Activated naive CD8-positive, alpha-beta T cell treated with anti-CD3 and anti-CD28 coated beads for 36 hours (primary cell): ENCODE measurements at places on chromosomes 5 and 9. TPM values are rescaled to one million over a fixed set of nuclear protein-coding genes. Genes with fewer than 3 reads are reported as not detected.

The SNCAIP gene
- not detected for total RNA-seq

The SLC34A1 gene
- not detected for total RNA-seq

The WDR38 gene
- total RNA-seq, result not detected

The SHC3 gene
- total RNA-seq, result not detected

The PCBD2 gene
- 7.6 TPM for total RNA-seq

The TAF11L10 gene
- not detected for total RNA-seq

The ACSL6 gene
- total RNA-seq, result 4.6 TPM

The CDKN2B gene
- not detected for total RNA-seq

The NR2F1 gene
- total RNA-seq, result not detected

The IFNA14 gene
- not detected for total RNA-seq

The STOM gene
- total RNA-seq, result 36.0 TPM

The KLF9 gene
- 25.5 TPM for total RNA-seq
